Spinal cord (tissue), 10 donors: ENCODE measurements at places on chromosomes 3 and 15. TPM values are rescaled to one million over a fixed set of nuclear protein-coding genes. Genes with fewer than 3 reads are reported as not detected.

The ITIH4 gene
- total RNA-seq: 41.9 TPM

The UPK1B gene
- total RNA-seq: 11.7 TPM

The STRA6 gene
- 69.0 TPM for total RNA-seq

The UMPS gene
- 24.0 TPM for total RNA-seq

The CHRNA3 gene
- total RNA-seq: 4.5 TPM

The SGO1 gene
- total RNA-seq: 5.5 TPM

The SAMMSON gene
- total RNA-seq: 0.17 TPM

The ACSBG1 gene
- 43.3 TPM for total RNA-seq

The GP9 gene
- 0.72 TPM for total RNA-seq

The CPN2 gene
- not detected for total RNA-seq

The STXBP5L gene
- total RNA-seq: 19.1 TPM

The LEKR1 gene
- total RNA-seq: 2.4 TPM

The UBAP1L gene
- 5.5 TPM for total RNA-seq

The SLC6A11 gene
- total RNA-seq: 84.2 TPM

The CRYBG3 gene
- total RNA-seq: 29.9 TPM

The CFAP100 gene
- total RNA-seq: 2.2 TPM

The ACTC1 gene
- 2.0 TPM for total RNA-seq

The ASB14 gene
- 0.59 TPM for total RNA-seq

The XXYLT1 gene
- 28.0 TPM for total RNA-seq

The PDZRN3 gene
- total RNA-seq: 83.6 TPM

The TEX9 gene
- 22.4 TPM for total RNA-seq

The NR1D2 gene
- 52.7 TPM for total RNA-seq

The IQCB1 gene
- 25.0 TPM for total RNA-seq

The CCR9 gene
- 0.30 TPM for total RNA-seq

The ABCC5 gene
- total RNA-seq: 40.7 TPM

The WNT5A gene
- 12.9 TPM for total RNA-seq

The ESYT3 gene
- total RNA-seq: 4.9 TPM

The CHRM5 gene
- total RNA-seq: 3.9 TPM

The TBC1D23 gene
- total RNA-seq: 59.3 TPM

The RBPMS2 gene
- total RNA-seq: 1.2 TPM

The MESP2 gene
- not detected for total RNA-seq

The CYP1A1 gene
- 0.89 TPM for total RNA-seq
